ENCODE measurements at places on chromosomes 7 and 10.

DNA sequence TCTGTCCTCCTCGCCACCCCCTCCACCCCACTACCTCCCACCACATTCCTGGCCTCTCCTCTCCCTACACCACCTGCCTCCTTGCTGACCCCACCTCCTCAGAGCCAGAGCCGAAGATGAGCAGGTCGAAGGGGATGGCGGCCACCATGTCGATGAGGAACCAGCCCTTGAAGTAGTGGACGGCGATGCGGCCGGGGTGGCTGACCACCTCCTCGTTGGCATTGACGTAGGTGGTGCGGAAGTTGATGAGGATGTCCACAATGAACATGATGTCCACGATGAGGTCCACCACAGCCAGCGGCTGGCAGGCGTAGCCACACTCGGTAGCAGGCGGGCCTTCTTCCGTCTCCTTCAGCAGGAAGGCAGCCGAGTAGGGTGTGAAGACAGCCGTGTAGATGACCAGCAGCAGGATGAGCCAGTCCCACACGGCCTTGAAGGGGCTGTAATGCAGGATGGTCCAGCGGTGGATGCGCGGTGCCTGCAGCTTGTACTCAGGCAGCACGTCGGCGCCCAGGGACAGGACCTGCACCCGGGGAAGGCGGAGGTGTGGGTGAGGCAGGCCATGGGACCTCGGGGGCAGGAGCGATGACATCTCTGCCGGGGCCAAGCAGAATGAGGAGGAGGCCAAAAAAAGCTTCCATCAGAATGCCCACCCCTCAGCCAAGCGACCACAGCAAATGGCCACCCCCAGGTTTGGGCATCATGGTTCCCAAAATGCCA, 25.6 kb downstream of the KCNH2 start:
- no peak for DNase-seq

GRCh38 chr10:6995831-6996230, 415.0 kb downstream of the SFMBT2 start:
- DNase-seq, result no peak

DNA sequence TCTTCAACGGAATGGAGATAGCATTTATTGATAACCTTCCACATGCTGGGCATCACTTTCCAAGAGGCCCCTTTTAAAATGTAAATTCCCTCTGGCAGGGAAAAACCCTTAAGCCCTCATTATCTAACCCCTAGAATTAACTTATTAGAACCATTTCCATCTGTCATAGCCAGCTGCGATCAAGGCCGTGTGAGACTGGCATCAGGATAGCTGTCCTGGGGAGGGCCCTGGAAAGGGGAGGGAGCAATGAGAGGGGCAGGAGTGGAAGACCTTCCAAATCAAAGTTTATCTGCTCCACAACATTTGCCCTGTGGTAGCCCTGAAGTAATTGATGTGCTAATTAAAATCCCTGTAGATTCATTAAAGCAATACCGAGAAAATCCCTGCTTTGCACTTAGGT, 45.0 kb upstream of the JAZF1 start:
- DNase-seq, result no peak

DNA sequence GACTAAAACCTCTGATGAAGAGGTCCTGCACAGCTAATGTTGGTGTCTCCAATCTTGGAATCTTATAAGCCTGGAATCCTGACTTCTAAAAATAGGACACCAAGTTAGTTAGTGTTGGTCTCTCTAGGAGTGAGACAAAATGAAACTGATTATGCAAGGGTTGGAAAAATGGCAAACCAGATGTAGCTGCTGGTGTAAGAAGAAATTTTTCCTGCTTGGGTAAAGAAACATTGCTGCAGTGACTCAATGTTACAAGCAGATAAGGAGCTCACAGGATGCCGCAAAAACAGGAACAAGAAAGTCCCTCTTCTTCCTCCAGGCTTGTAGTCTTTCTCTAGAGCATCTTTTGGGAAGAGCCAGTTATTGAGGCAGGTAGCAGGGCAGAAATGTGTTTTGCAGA, 449.0 kb downstream of the ETV1 start:
- DNase-seq, result no peak

- DNase-seq, result no peak
Observed at GRCh38 chr10:90862908-90863514, 5.2 kb upstream of the HTR7 start.

DNA sequence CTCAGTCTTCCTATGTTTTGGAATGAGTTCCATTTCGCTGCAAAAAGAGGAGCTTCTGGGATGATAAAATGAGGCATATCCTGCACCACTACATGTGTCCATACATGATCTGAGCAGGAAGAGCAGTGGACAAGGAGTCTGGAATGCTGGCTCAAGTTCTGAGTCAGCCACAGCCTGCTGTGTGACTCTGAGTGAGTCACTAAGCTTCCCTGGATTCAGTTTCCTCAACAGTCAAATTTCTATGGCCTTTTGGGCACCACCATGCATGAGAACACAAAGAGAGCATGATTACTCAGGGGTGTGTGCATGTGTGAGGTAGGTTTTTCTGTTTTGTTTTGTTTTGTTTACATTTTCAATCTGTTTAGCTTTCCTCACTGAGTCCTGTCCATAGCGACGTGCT, 254.6 kb downstream of the ANKRD30A start:
- no peak for DNase-seq

- DNase-seq, result no peak
Observed at GRCh38 chr7:24381894-24382505, 98.0 kb downstream of the NPY start.

DNA sequence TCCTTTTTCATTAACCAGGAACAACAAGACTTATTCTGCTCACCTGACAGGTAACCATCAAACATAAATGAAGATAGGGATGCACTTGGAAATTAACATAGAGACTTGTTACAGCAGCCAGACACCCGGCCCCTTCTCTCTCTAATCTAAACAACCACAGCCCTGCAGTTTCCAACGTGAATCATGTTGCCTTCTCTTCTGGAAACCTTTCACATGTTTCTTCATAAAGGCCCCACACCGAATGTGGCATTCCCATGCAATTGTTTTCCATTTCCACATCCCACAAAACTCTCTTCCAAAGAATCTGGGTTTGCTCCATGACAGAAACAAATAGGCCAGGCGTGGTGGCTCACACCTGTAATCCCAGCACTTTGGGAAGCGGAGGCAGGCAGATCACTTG, 15.0 kb upstream of the WDR86 start:
- no peak for DNase-seq

DNA sequence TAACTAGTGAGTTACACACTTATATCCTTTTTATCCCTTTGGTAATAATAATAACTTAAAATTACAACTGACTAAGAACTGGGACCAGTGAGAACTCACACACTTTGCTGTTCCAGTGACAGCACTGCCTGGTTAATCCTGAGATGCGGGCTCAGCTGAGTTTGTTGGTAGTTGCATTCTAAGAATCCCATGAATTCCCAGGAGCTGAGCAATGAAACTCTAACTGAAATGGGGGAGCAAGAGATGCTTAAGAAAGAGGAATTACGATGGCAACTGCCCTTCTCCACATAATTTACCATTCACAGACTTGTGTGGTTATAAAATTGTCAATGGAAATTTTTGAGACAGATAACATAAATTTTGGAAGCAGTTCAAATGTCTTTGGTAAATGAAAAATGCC, 659.4 kb downstream of the MAGI2 start:
- no peak for DNase-seq

GRCh38 chr7:102061981-102062390, 224.7 kb upstream of the SH2B2 start:
- no peak for DNase-seq

DNA sequence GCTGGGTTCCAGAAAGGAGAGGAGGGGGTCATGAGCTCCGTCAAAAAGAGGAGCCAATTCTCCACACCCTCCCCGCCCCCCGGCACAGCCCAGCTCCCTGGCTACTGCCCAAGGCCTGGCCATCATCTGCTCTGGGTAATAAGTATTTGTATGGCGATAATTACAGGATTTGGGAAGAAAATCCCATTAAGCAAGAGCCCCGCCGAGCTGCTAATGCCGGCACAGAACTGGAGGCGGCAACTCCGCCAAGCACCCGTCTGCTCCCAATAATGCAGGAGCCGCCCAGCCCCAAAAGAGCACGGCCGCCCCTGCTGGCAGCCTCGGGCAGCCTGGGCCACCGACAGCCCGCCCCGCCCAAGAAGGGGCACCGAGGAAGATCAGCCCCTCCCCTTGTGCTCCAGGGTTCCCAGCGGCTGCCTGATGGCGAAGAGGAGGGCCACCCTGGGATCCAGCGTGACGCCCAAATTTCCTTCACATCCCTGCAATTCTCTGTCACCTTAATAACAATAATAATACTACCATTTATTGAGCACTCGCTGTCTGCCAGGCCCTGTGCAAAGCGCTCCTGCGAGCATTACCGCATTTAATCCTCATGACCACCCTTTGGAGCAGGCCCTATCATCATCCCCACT, 5.9 kb downstream of the SLIT1 start:
- no peak for DNase-seq

DNA sequence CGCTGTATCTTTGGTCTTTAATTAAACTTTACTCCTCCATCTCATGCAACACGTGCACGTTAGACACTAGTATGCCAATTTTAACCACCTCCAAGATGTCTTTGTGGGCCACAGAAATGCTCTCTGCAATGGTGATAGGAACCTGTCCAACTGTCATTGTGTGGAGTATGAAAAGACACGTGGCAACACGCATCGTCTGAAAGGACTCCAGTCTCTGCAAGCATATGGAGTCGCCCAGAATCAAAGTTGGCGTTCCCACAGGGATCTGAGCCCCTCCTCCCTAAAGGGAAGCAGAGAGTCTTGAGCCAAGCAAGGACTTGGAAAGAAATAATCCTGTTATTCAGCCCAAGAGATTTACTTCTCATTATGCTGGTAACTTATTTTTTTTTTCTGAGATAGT, 301.1 kb downstream of the CALN1 start:
- no peak for DNase-seq

DNA sequence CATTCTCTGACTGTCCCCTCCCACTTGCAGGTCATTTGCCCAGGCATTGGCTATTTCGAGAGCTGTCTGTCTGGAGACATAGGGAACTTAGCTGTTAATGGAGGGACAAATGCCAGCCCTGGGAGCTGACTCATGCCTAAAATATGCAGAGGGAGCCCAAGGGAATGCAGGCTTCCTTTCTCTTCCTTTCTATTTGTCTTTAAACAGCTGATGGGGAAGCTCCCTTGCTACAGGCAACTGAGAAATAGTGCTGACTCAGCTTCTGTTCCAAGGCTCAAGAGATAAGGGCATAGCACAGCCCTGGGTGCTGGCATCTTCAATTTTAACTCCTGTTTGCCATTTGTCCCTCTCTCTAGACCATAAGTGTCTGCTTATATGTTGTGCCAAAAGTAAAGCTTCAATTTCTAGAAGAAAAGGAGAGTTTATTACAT, 82.7 kb upstream of the C1GALT1 start:
- DNase-seq, result peak; percentile 95

GRCh38 chr7:147829016-147829415, 761.5 kb upstream of the C7orf33 start:
- no peak for DNase-seq

- no peak for DNase-seq
Observed at GRCh38 chr10:93813507-93814465, 56.0 kb downstream of the LGI1 start.

DNA sequence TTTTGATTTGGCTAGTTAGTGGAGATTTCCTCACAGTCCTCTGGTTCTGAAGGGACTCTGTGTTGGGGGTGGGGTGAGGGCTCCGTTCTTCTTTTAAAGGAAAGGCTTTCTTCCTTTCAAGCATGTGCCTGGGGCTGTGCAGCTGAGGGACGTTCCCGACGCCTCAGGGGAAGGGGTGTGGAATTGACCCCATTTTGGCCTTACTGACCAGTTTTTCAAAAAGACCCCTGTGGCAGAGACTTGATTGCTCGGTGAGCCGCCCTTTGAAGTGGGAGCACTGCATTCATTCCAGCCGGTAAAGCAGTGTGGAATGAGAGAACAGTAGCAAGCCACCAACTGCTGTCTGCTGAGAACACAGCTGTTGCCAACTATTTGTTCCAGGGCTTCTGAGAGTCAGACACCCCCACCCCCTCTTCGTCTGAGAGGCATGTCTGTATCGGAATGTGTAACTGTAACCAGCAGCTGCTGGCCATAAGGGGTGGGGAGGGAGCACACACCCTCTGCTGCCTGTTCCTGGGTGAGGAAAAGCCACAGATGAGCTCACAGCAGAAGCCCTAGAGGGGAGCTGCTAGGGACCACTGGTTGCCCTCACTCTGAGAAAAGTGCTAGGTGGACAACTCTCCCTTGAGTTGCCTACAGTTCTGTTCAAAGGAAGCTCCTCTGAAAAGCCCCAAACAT, 33.2 kb downstream of the WBP1L start:
- peak; percentile 85 for DNase-seq

All from pulmonary artery endothelial cell (primary cell).